ENCODE measurements at places on chromosomes 5 and 9.

DNA sequence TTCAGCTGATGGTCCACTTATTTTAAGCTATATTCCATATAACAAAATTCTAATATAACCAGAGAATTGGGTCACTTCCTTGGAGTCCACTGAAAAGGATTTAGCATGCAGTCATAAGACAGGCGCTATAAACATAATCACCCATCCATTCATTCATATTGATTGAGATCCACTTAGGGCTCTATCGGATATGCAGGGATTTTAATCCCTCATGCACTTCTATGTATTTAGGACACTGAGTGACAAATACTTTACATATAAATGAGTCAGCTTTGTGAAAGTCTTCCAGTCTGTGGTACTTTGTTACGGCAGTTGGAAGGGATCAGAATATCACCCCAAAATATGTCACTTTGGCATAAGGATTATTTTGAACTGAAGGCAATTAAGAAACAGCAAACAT, 127.3 kb upstream of the ZNF608 start:
- DNase-seq: no peak

GRCh38 chr9:125694478-125694877, 12.5 kb downstream of the MAPKAP1 start:
- no peak for DNase-seq

DNA sequence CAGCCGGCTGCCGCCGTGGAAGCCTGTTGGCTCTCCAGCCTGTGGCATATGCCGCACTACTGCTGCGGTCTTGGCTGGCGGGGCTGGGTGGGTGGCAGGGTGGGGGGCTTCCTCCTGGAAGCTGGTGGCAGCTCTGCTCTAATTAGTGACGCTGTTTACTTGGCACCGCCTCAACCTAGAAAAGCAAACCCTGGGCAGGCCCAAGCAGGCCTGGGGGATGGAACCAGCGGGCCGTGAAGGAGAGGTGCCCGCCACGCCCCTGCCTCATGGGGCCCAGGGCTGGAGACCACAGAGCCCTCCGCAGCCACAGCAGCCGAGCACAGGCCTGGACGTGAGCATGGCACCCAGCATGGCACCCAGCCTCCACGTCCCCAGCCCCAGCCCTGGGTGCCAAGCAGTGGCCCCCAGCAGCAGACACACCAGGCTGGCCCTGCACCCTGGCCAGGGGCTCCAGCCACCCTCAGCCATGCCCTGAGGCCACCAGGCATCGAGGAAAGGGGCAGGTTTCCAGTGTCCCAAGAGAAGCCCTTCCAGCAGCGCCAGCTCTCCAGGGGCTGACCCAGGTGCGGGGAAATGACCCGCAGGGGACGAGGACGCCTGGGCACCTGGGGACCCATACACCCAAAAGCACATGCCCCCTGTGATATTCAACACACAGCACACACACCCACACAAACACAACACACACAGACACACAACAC, 5.4 kb upstream of the CCDC187 start:
- DNase-seq: no peak

GRCh38 chr5:128949847-128950546, 15.3 kb upstream of the SLC27A6 start:
- DNase-seq: no peak

DNA sequence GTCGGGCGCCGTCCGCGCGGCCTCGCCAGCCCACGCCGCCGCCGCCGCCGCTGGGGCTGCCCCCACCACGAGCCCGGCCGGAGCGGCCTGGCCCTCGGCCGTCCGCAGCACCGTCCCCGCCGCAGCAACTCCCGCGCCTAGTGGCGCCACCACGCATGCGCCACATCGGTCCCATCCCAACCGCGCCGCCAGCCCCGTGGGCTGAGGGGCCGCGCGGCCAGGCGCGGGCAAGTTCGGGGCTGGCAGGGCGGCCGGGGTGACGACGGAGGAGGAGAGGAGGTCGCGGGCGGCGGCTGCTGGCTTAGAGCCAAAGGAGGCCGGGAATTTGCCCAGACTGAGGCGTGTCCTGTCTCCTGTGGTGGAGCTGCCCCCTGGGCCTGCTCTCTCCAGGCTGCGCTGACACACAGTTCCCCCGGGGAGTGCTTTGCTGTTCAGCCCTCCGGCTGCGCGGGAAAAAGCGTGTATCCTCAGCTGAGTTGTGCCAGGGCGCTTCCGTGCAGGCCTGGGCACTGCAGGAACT, at the start of gene TUSC1:
Gene TUSC1 (minus strand): TSS at position 298 of the 520 bp plus-strand sequence. CDS start 132 bp downstream, at position 166.
- peak; percentile 41 for DNase-seq

DNA sequence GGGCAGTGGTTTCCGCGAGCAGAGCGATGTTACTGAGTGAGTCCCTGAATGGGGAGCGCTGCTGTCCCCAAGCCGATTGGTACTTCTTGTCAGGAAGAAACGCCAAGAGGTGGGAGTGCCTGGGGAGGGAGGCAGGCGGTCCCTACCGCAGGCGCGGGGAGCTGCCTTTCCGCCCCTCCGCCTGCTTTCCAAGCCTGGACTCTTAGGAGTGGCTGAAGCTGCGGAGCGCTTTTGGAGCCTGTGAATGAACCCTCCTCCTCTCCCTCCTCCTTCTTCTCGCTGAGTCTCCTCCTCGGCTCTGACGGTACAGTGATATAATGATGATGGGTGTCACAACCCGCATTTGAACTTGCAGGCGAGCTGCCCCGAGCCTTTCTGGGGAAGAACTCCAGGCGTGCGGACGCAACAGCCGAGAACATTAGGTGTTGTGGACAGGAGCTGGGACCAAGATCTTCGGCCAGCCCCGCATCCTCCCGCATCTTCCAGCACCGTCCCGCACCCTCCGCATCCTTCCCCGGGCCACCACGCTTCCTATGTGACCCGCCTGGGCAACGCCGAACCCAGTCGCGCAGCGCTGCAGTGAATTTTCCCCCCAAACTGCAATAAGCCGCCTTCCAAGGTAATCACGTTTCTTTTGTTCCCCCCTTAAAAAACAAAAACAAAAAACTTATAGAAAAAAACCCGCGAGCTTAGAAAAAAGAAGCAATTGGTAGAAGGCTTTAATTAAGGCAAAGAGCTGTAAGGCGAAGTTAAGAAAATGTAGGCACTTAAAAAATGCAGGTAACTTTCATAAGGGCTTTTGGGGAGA, at the start of gene VCAN:
Gene VCAN (plus strand): TSS at position 340 of the 808 bp plus-strand sequence. CDS start 11,775 bp downstream, outside the sequence.
- DNase-seq: peak; percentile 76

DNA sequence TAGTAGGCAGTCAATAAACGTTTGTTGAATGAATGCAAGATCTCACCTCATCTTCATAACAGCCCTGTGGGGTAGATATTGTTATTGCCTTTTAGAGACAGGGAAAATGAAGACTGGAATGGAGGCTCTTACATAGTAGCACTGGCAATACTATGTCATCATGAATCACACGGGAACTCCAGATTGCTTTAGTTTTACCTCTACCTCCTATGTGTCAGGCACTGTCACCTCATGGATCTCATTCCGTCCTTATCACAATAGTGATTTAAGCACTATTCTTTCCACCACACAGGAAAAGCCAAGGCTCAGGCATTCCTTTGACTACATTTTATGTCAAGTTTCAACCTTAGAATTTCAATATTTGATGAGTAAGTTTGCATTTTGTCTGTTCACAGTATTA, 2.9 kb upstream of the EPB41L4B start:
- DNase-seq: no peak

- DNase-seq: no peak
These were observed 26.9 kb upstream of the SYK start for GRCh38 chr9:90774682-90775081.

Measured in foreskin fibroblast (primary cell).